ENCODE measurements at places on chromosomes 12 and 14. TPM values are rescaled to one million over a fixed set of nuclear protein-coding genes. Genes with fewer than 3 reads are reported as not detected.

DNA sequence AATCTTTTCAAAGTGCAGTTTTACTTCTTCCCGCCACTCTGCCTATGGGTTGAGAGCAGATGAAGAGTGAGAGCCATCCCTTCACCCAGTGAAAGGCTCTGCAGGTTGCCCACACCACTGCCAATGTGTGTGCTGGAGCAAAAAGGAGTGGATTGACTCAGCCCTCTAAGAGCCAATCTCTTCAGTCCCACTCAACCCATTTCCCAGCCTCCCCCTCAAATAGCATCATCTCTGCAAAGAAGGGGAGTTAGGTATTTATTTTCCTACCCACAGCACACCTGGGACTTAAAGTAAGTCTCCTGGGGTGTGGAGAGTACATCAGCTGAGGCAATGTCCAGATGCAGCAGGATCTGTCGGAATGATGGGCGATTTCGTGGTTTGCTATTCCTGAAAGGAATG, 15.3 kb downstream of the MAP3K12 start:
- no peak for DNase-seq

SLCO1B1 gene
- total RNA-seq = not detected

- no peak for DNase-seq
Measured at GRCh38 chr12:78853231-78853630, 11.3 kb upstream of the SYT1 start.

GRCh38 chr12:75716291-75717025, 205.0 kb upstream of the KRR1 start:
- DNase-seq = no peak

DNA sequence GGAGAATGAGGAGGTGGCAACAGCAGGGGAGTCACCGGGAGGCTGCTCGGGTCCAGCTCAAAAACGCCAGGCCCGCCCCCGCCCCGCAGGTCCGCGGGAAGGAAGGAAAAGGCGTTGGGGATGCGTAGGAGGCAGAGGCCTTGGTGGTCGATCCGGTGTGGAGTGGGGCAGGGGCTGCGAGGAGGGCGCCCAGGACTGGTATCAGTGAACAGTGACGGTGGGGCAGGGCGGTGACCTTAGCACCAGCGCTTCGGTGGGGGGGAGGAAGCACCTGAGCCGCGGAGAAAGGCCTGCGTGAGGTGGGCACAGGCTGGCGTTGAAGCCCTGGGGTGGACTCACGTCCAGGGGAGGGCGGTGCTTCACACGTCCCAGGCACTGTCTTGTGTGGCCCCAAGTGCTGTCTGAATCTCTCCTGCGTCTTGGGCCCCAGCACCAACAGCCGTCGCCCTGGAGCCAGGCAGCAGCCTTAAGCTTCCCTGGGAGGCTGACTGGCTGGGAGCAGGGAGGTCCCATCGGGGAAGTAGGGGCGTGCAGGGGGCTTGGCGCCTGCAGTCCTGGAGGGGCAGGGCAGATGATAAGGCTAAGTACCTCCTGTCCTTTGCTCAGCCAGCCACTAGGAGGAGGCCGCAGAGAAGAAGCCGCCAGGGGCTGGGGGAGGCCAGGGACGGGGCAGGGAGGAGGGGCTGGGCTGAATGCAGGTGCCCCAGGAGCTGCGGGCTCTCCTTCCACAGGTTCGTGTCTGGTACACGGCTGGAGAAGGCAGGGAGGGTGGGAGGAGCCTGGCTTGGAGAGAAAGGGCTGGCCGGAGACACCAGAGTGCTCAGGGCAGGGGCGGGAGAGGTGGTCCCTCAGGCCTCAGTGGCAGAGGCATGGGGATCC, 26.5 kb downstream of the ZBTB42 start:
- peak; percentile 62 for DNase-seq

- no peak for DNase-seq
Measured at GRCh38 chr14:89215531-89215930, 201.5 kb downstream of the FOXN3 start.

GRCh38 chr12:70002097-70002911, 177.3 kb downstream of the MYRFL start:
- DNase-seq = no peak

DNA sequence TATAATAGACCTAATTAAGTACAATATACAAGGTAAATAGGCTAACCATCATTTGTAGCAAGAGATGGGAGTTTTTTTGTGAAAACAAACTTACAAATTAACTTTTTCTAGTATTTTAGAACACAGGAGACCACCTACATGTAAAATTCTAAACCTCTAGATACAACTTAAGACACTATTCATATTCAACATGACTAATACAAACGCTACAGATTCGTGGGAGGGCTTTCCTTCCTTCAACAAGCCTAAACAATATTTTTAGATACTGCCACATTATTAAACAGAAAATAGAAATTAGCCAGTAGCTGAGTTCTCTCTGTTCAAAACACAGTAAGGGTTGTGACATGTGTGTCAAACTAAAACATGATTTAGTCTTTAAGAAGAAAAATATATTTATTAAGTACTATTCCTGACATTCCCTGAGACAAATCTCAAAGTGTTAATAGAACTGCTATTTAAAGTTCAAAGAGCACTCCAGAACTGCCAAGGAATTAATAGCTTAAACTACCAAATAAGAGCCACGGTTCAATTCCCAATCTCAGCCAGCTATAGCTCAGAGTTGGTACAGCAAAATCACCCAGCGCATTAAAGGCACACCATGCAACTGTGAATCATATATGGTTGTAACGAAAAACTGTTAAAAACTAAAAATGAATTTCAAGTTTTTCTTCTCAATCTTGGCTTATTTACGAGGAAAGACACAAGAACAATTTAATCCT, 10.7 kb downstream of the MED13L start:
- DNase-seq = no peak

OR4K5 gene
- total RNA-seq = not detected
